GM12865 (cell line): ENCODE measurements at places on chromosomes 11 and 22.

DNA sequence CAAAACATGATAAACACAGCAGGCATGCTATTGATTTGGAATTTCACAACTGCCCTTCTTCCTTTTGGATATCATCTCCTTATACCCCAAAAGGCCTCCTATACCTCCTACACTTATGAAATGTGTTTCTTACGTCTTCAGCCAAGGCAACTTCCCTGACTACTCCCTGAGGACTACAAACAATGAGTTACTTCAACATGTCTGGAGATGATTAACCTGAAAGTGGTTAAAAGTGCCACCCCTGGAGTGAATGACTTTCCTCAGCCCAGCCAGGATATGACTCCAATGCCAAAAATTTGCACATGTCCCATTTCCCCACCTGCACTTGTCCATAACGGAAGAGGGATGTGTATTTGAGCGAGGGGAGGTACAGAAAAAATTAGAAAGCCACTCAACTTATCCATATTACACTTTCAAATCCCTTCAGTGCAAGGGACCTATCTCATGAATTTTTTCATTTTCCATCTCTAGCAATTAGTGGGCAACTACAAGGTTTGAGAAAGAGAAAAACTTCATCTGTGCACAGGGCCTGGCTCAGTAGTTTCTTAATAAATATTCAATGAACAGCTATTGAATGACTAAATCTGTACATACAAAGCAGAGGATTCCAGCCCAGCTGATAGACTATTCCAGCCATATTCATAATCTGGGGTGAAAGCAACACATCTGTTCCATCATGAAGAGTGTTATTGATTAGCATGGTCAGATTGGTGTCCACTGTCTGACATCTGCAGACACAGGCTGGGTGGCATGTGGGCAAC, 36.8 kb downstream of the KIRREL3 start:
- DNase-seq, result no peak

DNA sequence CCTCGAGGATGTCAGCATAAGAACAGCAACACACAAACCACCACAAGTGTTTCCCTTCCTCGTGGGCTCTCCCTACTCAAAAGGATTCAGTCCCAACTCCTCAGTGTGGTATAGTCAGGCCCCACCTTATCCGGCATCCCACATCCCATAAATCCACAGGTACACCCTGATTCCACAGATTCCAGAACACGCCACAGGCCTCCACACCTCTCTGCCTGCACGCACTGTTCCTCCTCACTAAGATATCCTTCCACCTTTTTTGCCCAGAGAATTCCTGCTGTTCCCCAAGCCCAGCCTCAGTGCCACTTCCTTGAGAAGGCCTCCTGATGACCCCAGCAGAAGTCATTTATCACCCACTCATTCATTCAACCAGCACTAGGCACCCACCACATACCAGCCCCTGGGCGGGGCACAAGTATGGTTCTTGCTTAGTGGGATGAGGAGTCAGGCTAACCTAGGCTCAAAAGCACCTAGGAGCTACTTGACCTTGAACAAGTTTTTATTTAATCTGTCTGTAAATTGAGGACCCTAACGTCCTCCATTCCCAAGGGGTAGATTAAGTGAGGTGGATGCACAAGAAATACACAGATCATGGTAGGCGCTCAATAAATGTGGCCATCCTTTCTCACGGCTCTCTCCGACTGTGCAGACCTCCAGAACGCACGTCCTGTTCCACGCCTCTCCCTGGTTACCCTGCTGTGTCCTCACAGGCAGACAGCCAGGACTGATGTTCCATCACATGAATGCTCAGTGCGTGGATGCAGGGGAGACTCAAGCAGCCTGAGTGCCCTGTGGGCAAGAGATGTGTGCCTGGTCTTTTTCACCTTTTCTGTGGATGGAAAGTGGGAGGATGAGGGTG, 2.1 kb upstream of the KCNJ4 start:
- no peak for DNase-seq

GRCh38 chr11:316891-317301, 3.1 kb downstream of the IFITM1 start:
- no peak for DNase-seq

DNA sequence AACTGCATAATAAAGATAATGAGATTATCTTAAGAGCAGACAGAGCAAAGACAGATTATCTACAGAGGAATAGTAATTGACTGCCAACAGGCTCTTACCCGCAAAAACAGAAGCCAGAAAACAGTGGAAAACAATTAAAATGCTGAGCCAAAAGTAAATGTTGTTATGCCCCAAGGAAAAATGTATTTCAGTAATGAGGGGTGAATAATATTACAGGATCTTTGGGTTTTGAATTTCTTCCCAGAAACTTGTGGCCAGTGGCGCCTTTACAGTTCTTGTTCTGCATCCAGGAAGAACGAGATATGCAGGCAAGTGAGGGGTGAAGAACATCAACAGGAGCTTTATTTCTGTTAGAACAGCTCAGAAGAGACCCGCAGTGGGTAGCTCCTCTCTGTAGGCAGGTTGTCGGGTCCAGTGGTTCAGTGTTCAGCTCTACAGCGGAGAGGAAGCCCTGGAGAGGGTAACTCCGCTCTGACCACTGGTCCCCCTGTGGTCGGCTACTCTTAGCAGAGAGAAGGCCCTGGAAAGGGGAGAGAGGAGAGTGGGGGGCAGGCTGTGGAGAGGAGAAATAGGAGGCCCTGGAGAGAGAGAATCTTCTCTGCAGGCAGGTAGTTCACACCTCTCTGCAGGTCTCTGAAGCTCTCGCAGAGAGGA, 51.8 kb upstream of the SC5D start:
- DNase-seq, result no peak

- no peak for DNase-seq
Measured at GRCh38 chr11:118878163-118878563, 5.5 kb upstream of the CXCR5 start.

- no peak for DNase-seq
Measured at GRCh38 chr11:64266339-64266738, 15.0 kb downstream of the PLCB3 start.

GRCh38 chr22:48494256-48494967, 1333.3 kb downstream of the BRD1 start:
- DNase-seq, result no peak

DNA sequence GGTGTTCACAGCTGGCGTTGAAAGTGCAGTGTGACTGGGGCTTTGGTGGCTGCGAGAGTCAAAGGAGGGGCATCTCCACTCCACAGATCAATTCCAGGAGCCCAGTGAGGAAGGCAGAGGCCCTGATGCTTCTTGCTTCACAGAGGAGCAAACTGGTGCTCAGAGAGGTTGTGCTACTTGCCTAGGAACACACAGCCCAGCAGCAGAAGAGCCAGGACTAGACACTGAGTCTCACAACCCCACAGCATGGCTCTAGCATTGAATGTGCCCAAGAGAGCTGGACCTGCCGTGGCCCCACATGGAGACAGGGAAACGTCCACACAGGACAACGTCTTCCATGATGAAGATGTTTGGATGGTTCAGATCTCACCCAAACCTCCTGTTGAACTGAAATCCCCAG, 33.3 kb downstream of the LINC01488 start:
- DNase-seq, result no peak

GRCh38 chr22:46533070-46533833, 4.2 kb downstream of the CELSR1 start:
- no peak for DNase-seq

- no peak for DNase-seq
Measured at GRCh38 chr22:19568337-19569275, 44.4 kb upstream of the CLDN5 start.

DNA sequence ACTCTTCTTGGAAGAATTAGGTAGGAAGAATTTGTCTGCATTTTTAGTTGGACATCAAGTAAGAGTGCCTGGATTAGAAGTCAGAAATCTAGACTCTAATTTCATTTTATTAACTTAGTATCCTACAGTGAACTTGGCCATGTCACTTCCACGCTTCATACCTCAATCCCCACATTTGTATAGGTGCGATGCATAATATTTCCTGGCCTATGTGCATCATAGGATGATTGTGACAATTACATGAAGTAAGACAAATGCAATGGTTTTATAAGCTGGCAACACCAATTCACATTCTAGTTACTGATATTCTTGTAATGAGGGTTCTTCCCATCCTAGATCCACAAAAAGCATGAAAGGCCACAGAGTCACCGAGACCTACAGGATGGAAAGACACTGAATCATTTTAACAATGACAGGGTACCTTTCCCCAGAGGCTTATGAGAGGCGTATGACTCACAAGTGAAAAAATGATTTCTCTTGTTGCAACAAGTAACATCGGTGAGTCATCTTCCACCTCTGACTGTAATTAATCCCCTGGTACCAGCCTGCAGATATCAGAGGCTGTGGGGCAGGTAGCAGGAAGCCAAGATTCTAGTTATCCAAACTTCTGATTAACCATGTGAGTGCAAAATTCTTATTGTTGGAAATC, 56.0 kb upstream of the OR5AK2 start:
- no peak for DNase-seq

- DNase-seq, result no peak
Measured at GRCh38 chr22:20948989-20949388, 18.1 kb upstream of the AIFM3 start.

- no peak for DNase-seq
Measured at GRCh38 chr11:43035086-43035485, 276.7 kb upstream of the API5 start.

DNA sequence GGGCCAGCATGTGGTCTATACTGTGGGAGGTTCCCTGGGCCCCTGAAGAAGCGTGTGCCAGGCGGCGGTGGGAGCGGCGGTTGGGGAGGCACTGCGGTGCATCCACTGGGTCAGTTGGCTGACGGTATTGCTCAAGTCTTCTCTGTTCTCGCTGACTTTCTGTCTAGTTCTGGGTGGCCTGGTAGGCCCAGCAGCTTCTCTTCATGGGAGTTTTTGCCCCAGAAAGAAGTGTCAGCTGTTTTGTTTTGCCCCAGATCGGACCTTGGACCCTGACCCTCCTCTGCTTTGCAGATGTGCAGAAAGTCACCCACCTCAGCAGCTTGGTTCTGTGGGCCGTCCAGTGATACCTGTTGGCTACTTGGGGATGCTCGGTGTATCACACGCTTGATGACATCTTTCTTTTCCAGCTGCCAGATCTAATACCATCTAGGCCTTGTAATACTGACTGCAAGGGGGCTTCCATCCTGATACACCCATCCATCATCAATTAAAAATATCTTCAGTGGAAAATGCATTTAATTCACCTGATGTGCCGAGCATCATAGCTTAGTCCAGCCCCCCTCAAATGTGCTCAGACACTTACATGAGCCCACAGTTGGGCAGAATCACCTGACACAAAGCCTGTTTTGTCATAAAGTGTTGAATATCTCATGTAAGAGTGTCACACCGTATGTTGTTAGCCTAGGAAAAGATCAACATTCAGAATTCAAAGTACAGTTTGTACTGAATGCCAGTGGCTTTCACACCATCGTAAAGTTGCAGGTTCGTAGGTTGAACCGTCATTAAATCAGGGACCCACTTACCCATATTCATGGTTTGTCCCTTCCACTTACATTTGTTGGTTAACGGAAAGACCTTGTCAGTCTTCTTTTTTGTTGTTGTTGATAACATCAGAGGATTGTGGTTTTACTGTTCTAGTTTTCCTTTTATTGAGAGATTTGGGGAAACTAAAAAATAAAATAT, 13.9 kb downstream of the ZBED4 start:
- DNase-seq, result no peak

- DNase-seq, result no peak
Measured at GRCh38 chr11:105937738-105938137, 84.3 kb downstream of the MSANTD4 start.

DNA sequence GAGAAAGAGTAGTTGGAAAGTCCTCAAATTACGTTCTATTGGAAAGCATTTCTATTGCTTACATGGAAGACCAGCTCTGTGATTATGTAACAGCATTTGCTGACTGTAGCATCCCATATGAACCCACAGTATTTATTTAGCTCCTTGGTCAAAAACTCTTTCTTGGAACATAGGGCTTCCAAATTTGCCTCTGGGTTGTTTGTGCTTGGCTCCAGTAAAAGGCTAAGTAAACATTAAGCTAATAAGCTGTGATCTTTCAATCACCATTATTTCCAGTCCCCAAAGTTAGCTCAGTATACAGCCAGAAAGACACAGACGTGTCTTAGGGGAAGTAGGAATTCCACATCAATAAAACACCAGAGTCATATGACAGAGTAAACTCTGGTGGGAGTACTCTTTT, 668.8 kb downstream of the DLG2 start:
- DNase-seq, result no peak

DNA sequence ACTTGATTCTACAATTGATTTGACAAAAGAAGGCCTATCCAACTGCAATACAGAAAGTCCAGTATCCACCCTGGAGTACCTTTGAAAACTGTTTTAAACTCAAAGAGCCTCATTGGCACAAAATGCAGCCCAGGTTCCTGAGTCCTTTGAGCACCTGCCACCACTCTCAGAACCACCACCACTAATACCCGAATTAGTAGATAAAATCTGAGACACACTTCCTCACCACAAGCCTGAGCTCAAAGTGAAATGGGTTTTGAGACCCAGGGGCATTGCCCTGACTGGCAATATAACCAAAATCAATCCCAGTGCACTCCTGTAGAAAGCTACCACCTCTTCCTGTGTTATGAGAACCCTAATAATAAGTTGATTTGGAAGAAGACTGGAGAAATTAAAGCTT, 215.7 kb downstream of the CSNK2A3 start:
- DNase-seq, result no peak

DNA sequence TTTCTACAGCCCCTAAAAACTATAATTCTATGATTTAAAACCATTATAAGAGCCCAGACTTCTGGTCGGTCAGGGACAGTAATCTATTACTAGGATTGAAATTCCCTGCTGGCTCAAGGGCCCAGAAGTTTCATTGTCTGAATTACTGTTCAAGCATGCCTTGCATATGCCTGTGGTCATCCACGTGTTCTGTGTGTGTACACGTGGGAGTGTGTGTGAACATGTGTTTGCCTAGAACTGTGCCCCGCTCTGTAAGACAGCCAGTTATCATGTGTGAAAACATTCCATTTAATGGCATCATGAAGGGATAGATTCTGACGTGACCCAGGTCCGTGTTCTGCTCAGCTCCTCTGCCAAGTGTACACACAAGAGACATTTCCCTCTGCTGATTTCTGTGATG, 189.3 kb upstream of the NECTIN1 start:
- DNase-seq, result no peak
